ENCODE measurements at places on chromosomes 5 and 9. TPM values are rescaled to one million over a fixed set of nuclear protein-coding genes. Genes with fewer than 3 reads are reported as not detected.

The SV2C gene
- total RNA-seq, result 0.02 TPM

The ZNF367 gene
- 10.1 TPM for total RNA-seq

The UNC13B gene
- 48.2 TPM for total RNA-seq

The GPR150 gene
- total RNA-seq, result not detected

The DND1 gene
- 2.3 TPM for total RNA-seq

The NOTCH1 gene
- 71.6 TPM for total RNA-seq

The ZDHHC21 gene
- 9.0 TPM for total RNA-seq

The SPIN1 gene
- total RNA-seq, result 136 TPM

The CPEB4 gene
- 8.6 TPM for total RNA-seq

The PCDHGA3 gene
- total RNA-seq, result 0.94 TPM

Measured in H9 (cell line).